ENCODE measurements at places on chromosomes 5 and 9.

- DNase-seq, result no peak
These were observed 7.4 kb downstream of the GZMK start for GRCh38 chr5:55031492-55031891.

DNA sequence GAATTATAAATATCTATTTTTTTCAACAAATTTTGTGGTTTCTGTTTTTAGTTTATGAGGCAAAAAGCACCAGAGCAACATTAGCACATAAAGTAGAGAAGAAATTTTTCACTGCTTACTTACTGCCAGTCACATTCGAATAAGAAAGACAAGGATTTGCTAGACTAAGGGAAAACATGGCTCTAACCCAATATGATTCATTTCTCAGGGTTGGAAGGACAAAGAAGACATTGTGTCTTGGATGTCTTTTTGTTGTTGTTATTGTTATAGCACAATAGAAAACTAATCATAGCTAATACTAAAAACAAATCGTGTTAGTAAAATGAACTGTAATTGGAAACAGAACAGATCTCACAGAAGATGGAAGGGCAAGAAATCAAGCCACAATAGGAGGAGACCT, 90.9 kb upstream of the SLCO6A1 start:
- no peak for DNase-seq

DNA sequence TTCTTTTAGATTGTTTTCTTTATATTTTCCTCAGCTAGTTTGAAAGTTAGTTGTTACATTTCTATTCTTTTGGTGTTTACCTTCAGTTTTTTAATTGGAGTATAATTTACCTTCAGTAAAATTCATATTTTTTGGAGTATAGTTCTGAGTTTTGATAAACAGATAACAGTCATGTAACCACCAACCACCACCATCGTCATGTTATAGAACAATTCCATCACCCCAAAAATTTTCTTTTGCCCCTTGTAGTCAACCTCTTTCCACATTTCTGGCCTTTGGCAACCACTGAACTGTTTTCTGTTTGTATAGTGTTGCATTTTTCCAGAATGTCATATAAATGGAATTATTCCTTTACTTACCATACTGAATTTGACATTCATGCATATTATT, 6.8 kb downstream of the RMI1 start:
- no peak for DNase-seq

DNA sequence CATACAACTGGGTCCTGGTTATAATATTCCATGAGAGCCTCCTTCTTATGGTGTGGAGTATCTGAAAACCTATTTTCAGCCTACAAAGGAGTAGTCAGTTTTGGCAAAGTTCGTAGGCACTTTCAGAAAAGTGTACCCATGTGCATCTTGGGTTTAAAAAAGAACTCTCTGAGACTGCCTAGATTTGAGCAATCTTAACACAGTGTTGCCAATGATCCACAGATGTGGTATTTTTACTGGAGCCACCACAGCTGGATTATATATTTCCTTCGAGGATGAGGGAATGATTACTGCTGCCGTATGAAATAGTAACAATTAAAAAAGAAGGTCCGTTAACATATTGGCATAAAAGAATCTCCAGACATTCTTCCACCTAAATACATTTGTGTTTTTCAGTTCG, 1.1 kb downstream of the PALM2AKAP2 start:
- DNase-seq, result no peak

DNA sequence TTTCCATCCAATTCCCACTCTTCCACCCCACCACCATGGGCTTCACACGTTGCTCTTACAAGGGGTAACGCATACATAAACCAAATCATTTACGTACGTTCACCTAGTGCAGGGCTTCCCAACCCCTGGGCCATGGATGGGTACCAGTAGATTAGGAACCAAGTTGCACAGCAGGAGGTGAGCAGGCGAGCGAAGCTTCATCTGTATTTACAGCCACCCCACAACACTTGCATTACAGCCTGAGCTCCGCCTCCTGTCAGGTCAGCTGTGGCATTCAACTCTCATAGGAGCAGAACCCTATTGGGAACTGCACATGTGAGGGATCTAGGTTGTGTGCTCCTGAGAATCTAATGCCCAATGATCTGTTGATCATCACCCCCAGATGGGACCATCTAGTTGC, 82.3 kb downstream of the CEMIP2 start:
- DNase-seq, result no peak

DNA sequence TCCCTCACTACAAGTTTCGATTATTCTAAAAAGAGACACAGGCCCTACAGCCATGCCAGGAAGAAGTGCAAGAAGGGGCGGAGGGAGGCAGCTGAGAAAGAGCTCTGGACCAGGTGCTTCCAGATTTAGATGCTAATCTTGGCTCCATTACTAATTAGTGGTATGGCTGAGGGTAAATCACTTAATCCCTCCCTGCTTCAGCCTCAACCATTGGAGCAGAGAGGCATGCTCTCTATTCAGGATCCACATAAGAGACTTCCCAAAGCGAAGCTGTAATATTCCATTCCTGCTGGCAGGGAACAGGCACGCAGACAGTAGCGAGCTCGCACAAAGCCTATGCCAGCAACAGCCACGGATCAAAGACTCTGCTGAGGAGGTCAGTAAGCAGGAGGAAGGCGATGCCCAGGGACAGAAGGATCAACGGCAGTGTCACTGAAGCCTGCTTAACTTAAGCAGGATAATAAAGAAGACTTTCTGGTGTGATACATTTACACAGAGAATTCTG, 24.2 kb downstream of the LIFR start:
- DNase-seq, result no peak

GRCh38 chr9:88531920-88532698, 2.9 kb upstream of the NXNL2 start:
- no peak for DNase-seq

- no peak for DNase-seq
These were observed 64.8 kb upstream of the TNFAIP8 start for GRCh38 chr5:119291056-119291455.

GRCh38 chr5:168786147-168786546, 207.0 kb upstream of the PANK3 start:
- DNase-seq, result no peak

- no peak for DNase-seq
These were observed 53.0 kb upstream of the KLF4 start for GRCh38 chr9:107542411-107543157.

DNA sequence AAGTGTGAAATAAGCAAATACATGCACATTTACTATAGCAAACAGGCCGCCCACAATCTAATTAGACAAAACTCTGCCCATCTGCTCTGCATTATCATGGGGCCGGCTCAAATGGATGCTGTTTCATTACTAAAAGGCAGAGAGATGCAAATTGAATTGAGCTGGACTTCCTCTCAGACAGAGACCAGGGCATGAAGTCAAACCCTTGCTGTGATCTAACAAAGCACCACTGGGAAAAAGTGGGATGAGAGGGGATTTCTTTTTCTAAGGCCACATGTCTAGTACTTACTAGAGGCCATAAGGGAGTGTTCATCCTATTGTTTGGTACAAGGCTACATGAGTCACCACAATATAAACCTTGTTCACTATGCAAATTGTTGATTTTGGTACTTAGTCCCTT, 614.7 kb downstream of the ISL1 start:
- no peak for DNase-seq

Data from stimulated activated CD4-positive, alpha-beta T cell treated with anti-CD3 and anti-CD28 coated beads, TNF-alpha, amount 100 ng/mL, for 4 hours (primary cell).